ENCODE measurements at places on chromosomes 1 and 21.

GRCh38 chr1:178461104-178461503 lies 35.7 kb downstream of the CLEC20A start:
- no peak for DNase-seq

DNA sequence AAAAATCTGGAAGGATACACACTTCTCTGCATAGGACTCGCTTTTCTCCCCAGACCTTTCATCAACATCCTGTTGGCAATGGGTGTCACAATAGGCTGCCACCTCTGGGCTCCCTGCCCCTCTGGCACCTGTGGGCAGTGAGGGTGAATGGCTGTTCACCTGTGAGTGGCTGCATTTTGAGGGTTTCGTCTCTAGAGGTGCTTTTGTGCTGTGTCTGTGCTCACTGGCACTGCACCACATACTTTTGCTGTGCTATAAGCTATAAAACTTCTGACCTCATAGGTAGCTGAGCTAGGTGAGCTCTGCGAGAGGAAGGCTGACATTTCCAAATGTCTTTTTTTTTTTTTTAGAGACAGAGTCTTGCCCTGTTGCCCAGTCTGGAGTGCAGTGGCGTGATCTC lies 35.9 kb downstream of the SLC30A1 start:
- DNase-seq: no peak

- DNase-seq: no peak
These were observed 46.9 kb upstream of the GOLT1A start for GRCh38 chr1:204260601-204261197.

- DNase-seq: no peak
These were observed 63.7 kb downstream of the EDARADD start for GRCh38 chr1:236457775-236458174.
